Fibroblast of mammary gland (primary cell): ENCODE measurements at places on chromosomes 4 and X.

DNA sequence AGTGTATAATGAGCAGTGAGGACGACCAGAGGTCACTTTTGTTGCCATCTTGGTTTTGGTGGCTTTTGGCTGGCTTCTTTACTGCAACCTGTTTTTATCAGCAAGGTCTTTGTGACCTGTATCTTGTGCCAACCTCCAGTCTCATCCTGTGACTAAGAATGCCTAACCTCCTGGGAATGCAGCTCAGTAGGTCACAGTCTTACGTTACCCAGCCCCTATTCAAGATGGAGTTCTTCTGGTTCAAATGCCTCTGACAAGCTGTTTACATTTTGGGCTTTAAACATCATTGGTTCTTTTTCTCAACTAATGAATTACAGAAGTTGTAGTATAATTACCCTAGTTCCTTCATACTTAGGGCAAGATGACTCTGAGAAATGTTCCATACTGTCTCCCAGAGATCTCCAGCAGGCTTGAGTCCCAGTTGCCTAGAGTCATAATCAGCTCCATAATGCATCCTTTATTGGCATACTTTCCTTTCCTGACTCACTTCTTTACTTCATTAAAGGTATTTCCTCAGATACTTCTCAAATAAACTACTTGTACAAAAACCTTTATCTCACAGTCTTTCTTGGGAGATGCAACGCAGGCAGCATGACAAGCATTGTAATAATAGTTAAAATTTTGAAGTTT is 136.5 kb downstream of the KDM6A start:
- peak; percentile 53 for DNase-seq

DNA sequence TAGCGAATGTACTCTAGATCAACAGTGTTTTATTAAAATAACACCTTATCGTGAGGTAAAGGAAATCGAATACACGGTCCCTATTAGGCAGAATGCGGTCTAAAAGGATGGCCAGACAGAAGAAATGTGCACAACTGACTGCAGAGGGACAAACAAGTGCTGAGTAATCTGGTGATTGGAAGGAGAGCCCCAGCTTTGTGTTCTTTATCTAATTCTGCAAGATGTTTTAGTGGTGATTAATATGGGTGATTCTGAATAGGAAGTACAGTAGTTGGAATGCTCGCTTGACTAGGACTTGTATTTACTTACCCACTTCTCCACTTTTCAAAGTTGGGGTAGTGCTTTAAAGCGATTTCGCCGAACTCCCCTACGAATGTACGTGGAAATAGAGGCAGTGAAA is 1.2 kb downstream of the WDR44 start:
- peak; percentile 68 for DNase-seq

DNA sequence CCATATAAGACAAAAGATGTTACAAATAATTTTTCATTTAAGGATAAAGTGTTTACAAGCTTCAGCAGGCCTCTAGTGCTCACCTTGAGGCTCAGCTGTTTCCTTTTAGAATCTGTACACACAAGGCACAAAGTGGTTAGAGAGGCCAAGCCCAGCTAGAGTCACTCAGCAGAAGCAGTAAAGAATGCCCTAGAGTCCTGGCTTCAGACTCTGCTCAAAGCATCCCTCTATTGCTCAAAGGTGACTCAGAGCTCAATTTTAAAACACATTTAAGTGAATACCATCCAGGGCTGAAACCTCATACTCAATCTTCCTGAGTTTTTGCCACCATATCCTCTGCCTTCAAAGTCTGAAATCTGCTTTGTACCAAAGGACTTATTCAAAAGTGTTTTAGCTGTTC is 22.6 kb upstream of the PHF8 start:
- peak; percentile 60 for DNase-seq

GRCh38 chrX:39905538-39905891 is 192.2 kb downstream of the BCOR start:
- no peak for DNase-seq

- DNase-seq: no peak
Observed at GRCh38 chrX:71147496-71148277, 3.0 kb downstream of the NLGN3 start.

DNA sequence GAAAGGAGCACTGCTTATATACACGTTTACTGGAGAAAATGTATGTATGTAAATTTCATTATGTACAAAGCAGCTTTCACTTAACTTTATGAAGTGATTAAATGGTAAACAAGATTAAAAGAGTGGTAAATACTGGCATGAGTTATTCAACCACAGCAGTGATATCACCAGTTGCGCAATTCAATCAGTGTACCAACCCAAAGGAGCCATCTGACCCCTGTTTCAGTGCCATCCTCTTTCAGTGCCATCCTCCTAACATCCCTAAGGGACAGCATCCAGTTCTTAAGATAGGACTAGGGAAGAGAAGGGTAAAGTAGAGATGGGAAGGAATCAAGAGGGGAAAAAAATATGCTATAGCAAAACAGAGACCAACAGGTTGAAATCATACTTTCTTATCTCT is 16.2 kb downstream of the HPF1 start:
- peak; percentile 34 for DNase-seq

GRCh38 chr4:75844151-75844662 is 58.0 kb downstream of the PPEF2 start:
- DNase-seq: peak; percentile 84

DNA sequence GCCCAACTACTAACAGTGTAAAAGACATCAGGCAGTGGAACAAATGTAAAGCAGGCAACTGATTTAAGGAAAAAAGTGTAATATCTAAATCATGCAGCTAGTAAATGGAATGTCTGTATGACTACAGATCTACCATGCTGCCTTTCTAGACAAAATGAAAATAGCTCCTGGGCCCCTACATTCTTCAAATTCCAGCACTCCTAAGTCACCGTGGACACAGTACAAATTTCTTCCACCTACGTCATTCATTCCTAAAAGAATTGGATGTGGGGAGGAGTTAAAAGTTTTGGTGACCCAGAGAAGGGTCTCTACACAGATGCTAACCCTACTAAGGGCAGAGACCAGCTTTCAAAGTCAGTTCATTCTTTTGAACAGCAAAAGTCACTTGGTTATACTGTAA is 137.2 kb upstream of the ARHGEF9 start:
- peak; percentile 9 for DNase-seq

- no peak for DNase-seq
Observed at GRCh38 chrX:21933077-21933476, 7.4 kb upstream of the SMS start.

DNA sequence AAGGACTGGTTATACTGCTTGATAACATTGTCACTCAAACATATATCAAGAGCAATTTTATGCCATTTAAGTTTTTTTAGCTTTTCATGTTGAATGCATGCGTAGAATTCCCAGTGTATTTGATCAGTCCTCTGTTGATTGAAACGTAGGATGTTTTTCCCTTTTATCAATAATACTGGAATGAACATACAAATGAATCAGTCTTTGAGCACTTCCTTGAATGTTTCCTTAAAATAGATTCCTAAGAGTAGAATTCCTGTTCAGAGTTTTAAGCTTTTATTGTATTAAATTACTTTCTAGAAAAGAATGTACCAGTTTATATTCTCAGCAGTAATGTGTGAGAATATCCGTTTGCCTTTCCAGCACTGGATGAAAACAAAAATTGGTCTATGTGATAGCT is 37.8 kb downstream of the ADD1 start:
- DNase-seq: no peak

DNA sequence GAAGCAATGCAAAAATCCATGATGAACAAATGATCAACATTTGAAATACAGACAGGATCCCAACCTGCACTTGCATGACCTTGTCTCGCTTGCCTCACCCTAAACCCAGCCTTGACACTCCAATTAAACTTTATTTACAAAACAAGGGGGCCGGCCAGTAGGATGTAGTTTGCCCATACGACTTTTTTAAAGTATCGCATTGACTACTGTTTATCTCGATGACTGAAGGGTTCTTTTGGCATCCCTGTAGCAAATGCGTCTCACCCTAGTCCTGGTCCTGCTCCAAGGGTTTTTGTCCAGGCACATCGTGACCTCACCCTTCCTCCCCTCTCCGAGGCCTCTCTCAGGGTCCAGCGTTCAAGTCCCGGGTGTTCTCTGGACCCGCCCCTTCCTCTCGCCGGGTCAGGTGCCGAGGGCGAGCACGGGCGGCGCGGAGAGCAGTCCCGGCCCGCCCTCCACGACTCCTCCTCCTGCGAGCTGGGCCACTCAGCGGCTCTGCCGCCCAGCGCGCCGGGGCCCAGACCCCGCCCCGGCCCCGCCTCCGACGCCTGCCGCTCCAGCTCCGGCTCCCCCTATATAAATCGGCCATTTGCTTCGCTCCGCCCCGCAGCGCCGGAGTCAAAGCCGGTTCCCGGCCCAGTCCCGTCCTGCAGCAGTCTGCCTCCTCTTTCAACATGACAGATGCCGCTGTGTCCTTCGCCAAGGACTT is at the start of gene SLC25A5:
TSS of gene SLC25A5 (plus strand) at position 603 of the 709 bp plus-strand sequence. CDS start at position 675, 72 bp downstream.
- peak; percentile 64 for DNase-seq

GRCh38 chr4:6668391-6668790 is 25.3 kb upstream of the S100P start:
- DNase-seq: peak; percentile 47
